Activated CD4-positive, alpha-beta T cell treated with anti-CD3 and anti-CD28 coated beads for 48 hours (primary cell): ENCODE measurements at places on chromosomes 6 and 20.

GRCh38 chr20:60214901-60215815, 256.9 kb downstream of the CDH26 start:
- DNase-seq: no peak

GRCh38 chr6:126069449-126069848, 83.1 kb downstream of the TRMT11 start:
- DNase-seq: no peak

DNA sequence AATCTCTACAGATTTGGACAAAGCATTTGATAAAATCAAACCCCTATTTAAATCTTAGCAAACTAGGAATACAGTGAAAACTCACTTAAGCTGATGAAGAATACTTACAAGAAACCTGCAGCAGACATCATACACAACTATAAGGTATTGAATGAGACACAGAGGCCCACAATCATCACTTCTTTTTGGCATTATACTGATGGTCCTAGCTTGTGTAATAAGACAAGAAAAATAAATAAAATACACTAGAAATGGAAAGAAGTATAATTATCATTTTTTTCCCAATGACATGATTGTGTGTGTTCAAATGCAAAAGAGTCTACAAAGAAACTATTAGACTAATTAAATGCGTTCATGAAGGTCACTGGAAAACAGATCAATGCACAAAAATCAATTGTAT, 8.8 kb upstream of the OR2B6 start:
- no peak for DNase-seq

GRCh38 chr6:23077772-23078171, 508.4 kb downstream of the HDGFL1 start:
- no peak for DNase-seq

GRCh38 chr20:49228676-49229075, 9.5 kb downstream of the DDX27 start:
- DNase-seq: no peak

DNA sequence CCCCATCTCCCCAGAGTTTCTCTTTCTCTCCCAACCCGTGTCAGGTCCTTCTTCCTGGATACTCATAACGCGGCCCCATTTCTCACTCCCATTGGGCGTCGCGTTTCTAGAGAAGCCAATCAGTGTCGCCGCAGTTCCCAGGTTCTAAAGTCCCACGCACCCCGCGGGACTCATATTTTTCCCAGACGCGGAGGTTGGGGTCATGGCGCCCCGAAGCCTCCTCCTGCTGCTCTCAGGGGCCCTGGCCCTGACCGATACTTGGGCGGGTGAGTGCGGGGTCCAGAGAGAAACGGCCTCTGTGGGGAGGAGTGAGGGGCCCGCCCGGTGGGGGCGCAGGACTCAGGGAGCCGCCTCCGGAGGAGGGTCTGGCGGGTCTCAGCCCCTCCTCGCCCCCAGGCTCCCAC, at the start of gene HLA-F:
HLA-F (plus strand) TSS at position 173 of the 404 bp plus-strand sequence; CDS start at position 203, 30 bp downstream.
- peak; percentile 83 for DNase-seq
